Cerebellar cortex (tissue), 1 donor: ENCODE measurements at places on chromosomes 12 and 14.

- DNase-seq, result peak; percentile 56
Observed at GRCh38 chr14:25833341-25834126, 764.3 kb downstream of the NOVA1 start.

GRCh38 chr14:81936902-81937301 is 403.2 kb upstream of the SEL1L start:
- no peak for DNase-seq

GRCh38 chr12:45587012-45587411 is 142.5 kb upstream of the ARID2 start:
- no peak for DNase-seq

- no peak for DNase-seq
Observed at GRCh38 chr14:102182190-102182589, 42.5 kb downstream of the WDR20 start.

- DNase-seq, result peak; percentile 6
Observed at GRCh38 chr12:105882404-105882803, 256.4 kb downstream of the NUAK1 start.

- DNase-seq, result peak; percentile 23
Observed at GRCh38 chr14:36553656-36554260, 28.7 kb downstream of the NKX2-8 start.

DNA sequence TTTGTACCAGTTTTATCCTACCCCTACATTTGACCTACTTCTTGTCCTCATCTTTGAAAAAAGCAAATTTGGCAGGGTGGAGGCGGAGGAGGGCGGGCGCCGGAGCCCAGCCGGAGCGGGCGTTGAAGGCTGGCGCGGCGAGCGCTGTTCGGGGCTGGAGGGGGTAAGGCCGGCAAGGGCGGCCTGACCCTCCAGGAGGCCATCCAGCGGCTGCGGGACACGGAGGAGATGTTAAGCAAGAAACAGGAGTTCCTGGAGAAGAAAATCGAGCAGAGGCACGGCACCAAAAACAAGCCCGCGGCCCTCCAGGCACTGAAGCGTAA is 27.2 kb downstream of the FBXO34 start:
- no peak for DNase-seq

- no peak for DNase-seq
Observed at GRCh38 chr12:45469902-45470301, 254.0 kb downstream of the ANO6 start.

- no peak for DNase-seq
Observed at GRCh38 chr14:96686126-96686525, 111.1 kb upstream of the VRK1 start.

GRCh38 chr14:64770751-64771150 is 66.5 kb downstream of the PLEKHG3 start:
- DNase-seq, result no peak

DNA sequence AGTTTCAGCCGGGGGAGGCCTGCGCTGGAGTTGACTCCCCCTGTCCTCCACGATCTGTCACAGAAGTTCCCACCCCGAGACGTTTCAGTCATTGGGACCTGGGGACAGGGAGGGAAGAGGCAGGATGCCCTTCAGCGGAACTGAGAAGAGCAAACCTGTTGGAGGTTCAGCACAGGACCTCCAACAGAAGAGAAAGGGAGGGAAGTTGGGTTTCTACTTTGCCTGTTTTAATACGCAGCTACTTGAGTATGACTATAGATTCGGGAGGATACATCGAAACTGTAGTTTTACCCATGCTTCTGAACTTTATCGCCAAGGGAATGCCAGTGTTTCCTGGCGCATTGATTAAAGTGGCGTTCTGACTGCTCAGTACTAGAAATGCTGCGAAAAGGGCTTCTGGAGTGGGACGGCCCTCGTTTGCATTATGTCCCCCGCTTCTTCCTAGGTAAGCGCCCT is 2.3 kb upstream of the DUSP6 start:
- no peak for DNase-seq

DNA sequence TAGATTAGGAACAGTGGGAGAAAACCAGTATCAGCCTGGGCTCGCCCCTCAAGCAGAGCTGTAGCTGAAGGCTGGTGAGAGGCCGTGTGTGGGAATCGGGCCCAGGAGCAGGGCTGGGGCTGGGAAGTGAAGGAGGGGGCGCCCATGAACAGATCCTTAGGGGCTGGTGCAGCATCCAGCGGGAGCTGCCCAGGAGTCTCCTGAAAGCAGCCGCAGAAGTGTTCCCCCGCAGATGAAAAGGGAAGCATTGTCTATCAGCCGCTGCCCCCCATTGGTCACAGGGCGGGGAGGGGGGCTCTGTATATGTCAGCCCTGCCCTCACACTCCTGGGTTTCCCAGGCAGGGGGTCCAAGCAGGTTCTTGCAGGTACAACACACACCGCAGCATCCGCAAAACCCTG is 15.6 kb upstream of the RFLNA start:
- no peak for DNase-seq

DNA sequence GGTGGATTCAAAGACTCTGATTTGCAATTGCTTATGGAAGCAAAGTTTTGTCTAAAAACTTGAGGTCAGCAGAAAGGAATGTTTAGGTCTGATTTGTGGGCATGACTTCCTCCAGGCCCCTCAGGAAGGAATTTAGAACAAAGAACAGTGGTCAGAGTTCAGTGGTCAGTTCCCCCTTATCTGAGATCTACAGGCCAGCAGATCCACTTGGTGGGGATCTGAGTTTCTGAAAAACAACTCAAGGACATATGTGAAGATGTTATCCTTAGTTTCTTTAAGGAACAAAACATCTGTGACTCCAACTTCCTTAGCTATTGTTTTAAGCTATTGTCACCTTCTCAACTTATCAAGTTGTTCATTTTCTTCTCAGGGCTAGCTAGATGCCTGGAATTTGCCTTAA is 28.0 kb upstream of the NAA30 start:
- DNase-seq, result no peak

DNA sequence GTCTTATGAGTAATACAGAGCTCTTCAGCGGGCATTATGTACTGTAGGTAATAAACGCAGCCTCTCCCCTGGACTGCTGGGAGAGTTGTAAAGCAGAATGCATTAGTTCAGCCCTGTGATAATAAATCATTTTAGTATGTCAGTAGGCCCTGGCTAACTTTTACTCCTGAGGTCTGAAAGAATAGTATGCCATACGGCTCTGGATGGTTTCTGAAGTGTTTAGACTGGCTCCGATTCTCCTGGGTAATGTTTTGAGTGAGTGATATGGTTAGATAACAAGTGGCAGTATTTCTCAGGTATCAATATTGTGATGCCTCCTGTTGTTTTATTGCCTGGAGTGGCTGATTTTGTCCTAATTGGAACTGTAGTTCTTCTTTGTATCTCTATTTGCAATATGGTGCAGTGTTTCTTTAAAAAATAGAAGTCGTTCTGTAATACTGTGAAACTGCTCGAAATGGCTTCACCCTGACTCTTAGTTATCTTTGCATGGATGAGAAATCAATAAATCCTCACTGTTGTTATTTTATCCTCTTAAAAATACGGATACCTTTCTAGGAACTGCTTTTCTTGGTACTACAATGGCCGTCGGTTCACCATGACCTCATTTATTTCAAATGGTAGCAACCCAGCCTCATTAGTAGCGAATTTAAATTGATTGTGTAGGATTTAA is 100.2 kb downstream of the PDZRN4 start:
- no peak for DNase-seq

DNA sequence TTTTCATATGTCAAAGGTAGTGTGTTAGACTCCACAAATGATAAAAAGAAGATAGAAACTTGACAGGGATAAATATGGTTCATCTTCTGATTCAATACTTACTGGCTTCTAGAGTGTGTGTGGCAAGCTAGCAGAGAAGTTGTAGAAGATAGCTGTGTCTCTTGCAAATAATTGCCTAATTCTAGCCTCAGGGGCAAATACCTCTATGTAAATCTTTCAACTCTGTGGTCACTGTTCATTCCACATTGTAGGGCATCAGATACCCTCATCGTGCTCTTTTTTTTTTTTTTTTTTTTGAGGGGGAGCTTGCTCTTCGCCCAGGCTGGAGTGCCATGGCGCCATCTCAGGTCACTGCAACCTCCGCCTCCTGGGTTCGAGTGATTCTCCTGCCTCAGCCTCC is 1.7 kb downstream of the OLR1 start:
- DNase-seq, result no peak

- DNase-seq, result no peak
Observed at GRCh38 chr12:106712768-106713167, 61.7 kb upstream of the RIC8B start.

DNA sequence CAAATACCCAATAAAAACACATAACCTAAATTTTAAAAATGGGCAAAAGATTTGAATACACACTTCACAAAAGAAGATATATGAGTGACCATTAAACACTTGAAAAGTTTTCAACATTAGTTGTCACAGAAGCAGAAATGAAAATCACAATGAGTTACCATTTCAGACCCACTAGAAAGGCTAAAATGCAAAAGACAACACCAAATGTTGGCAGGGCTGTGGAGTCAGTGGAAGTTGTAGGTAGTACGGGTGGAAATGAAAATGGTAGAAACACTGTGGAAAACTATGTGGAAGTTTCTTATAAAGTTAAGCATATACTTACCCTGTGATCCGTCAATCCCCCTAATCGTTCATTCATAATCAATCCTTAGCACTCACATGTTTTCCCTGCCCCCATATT is 61.8 kb downstream of the SLC38A4 start:
- no peak for DNase-seq

GRCh38 chr12:50276068-50276467 is 7.3 kb downstream of the LIMA1 start:
- DNase-seq, result no peak

DNA sequence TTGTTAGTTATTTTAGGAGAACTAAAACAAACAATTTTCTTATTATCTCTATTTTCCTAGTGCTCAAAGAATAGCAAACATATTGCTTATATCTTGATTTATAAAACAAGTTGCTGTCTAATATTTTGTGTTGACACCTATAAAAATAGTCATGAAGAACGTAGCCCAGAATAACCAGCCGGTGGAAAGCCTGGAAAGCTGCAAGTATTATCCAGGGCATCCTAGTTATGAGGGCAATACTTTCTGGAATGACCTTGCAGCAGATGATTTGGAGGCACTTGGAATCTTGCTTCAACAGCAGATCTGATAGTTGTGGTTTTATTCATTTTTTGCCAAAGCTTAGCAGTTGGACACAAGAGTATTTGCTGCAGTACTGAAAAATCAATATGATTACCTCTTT is 948.7 kb downstream of the LRFN5 start:
- no peak for DNase-seq

- DNase-seq, result no peak
Observed at GRCh38 chr12:25842254-25842653, 116.2 kb upstream of the RASSF8 start.

DNA sequence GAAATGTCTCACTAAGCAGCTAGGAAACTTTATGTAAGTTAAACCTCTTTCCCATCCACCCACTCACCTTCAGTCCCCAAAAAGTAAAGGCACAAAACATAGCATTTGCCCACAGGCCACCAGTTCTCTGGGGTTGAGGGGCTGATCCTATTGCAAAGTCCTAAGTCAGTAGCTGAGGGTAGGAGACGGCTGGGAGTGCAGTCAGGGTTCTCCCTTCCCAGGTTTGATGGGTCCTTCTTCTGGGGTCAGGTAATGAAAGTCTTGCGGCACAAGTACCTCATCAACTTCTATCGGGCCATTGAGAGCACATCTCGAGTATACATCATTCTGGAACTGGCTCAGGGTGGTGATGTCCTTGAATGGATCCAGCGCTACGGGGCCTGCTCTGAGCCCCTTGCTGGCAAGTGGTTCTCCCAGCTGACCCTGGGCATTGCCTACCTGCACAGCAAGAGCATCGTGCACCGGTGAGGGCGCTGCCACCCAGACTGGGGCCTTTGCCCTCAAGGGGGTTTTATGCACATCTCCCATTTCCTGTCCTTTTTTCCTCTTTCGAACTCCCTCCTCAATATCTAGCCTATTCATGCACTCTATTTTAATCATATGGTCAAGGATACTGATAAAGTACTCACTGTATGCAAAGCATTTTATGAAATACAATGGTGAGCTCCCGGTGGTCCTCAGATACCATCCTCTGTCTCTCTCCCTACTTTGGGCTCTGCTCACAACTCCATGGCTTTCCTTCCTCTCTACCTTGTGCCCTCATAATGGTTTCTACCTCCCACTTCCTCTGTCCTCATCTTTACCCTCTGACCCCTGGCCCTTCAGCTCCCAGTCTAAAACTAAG is 986 bp downstream of the TSSK4 start:
- DNase-seq, result no peak

DNA sequence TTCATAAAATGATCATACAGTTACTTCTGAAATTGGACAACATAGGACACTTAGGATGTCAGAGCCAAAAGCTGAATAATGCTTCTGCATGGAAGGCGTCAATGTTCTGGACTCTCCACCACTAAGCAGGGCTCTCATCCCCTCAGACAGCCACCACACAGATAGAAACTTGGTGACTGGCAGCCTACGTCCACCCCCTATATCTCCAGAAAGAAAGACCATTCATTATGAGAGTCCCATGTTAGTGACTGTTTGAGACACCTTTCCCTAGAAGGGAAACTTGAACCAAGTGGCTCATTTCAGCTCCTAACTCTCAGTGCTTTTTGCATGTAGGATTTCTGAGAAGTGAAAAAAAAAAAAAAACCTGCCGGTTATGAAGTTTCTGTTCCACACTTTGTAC is 251.0 kb upstream of the FKBP4 start:
- no peak for DNase-seq

GRCh38 chr12:25852792-25853191 is 105.7 kb upstream of the RASSF8 start:
- DNase-seq, result no peak

DNA sequence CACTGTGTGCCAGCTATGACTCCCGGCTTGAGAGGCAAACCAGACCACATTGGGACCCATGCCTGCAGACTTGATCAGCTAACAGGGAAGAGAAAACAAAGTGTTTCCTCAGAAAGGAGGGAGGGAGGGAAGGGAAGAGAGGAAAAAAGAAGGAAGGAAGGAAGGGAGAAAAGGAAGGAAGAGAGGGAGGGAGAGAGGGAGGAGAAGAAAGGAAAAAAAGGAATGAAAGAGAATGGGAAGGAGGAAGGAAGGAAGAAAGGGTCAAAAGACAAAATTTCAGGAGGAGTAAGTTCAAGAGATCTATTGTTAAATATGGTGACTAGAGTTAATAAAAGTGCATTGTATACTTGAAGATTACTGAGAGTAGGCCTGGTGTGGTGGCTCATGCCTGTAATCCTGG is 18.9 kb downstream of the FIGNL2 start:
- no peak for DNase-seq

- no peak for DNase-seq
Observed at GRCh38 chr14:105487449-105487985, 831 bp downstream of the CRIP1 start.

DNA sequence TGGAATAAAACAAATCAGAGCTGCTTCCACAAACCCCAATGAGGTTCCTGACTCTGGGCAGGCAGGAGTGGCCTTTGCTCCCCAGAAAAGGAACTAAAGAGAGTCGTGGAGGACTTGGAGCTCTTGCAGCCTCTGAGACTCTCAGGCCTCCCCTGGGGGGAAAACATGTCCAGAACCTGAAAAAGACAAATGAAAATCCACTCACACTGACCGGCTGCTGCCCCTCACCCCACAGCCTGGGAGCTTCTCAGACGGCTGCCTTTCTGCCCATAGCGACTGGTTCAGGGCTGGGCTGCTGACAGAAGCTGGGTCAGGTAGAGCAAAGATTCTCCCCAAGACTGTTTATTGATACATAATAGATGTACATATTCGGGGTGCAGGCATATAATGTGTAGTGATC is 356.0 kb downstream of the ADGRD1 start:
- DNase-seq, result no peak
